ENCODE measurements at places on chromosomes 7 and 10.

- DNase-seq: no peak
Measured at GRCh38 chr10:86819567-86819966, 63.1 kb downstream of the BMPR1A start.

DNA sequence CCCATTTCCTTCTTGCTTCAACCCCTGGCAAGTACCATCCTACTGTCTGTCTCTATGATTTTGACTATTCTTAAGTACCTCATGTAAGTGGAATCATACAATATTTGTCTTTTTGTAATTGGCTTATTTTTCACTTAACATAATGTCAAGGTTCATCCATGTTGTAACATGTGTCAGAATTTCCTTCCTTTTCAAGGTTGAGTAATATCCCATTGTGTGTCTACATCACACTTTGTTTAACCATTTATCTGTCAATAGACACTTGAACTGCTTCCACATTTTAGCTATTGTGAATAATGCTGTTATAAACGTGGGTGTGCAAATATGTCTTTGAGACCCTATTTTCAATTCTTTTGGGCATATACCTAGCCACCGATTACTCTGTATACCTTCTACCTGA, 14.0 kb upstream of the CDK14 start:
- no peak for DNase-seq

DNA sequence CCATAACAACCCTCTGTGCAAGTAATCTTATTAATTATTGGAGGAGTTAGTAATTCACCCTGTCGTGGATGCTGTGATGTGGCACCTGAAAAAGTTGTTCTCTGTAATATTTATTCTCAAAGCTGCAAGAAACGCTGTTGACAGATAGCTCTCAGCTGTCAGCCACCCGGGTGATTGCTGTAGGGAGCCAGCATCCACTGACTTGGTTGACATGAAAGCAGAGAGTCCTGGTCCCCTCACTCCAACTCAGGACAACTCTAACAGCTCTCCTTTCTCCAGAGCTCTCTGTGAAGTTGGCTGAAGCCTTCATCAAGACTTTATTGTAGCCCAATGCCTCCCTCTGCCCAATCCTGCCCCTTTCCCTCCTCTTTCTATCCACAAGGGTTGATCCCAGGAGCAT, 98.0 kb downstream of the FAM107B start:
- no peak for DNase-seq

- DNase-seq: peak; percentile 18
Measured at GRCh38 chr10:77641788-77642397, 4.3 kb upstream of the KCNMA1 start.

- no peak for DNase-seq
Measured at GRCh38 chr10:55449981-55450380, 649.0 kb upstream of the PCDH15 start.

GRCh38 chr10:75878586-75878985, 447.2 kb downstream of the LRMDA start:
- no peak for DNase-seq

DNA sequence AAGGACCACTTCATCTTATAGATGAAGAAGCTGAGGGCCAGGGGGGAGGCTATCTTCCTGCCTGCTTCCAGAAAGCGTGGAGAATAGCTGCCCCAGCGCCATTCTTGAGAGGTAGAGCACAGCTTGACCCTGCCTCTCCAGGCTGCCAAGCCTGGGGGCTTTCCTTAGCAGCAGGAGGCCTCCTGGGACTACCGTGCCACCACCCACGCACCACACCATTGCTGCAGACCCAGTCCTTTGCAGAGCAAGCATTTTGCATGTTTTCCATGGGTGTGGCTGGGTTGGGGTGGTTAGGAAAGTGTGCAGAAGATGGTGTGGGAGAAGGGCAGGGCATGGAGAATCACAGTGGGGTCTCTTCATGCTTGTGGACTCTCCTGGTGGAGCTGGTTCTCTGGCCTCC, 64.9 kb downstream of the TBXAS1 start:
- no peak for DNase-seq

- DNase-seq: no peak
Measured at GRCh38 chr7:106448346-106448991, 163.7 kb upstream of the NAMPT start.

DNA sequence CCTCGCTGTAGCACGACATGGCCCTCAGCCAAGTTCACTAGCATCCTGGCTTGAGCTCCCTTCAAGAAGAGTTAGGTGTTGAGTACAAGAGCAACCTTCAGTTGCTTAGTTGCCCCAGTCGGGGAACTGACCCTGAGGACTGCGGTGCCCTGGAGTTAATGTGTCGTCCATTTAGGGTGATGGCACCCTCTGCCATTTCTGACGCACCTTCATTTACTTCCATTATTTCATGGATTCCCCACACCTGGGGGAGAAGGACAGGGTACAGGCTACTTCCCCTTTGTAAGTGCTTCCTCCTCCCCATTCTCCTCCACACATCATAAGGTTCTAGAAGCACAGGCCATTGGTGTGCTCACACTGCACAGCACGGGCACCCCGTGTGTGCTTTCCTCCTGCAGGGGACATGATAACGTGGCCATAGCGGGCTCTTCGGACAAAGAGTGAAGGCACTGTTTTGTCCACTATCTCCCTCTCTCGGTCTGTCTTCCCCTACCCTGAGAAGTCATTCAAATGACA, 1.8 kb downstream of the ALOX5 start:
- DNase-seq: no peak

DNA sequence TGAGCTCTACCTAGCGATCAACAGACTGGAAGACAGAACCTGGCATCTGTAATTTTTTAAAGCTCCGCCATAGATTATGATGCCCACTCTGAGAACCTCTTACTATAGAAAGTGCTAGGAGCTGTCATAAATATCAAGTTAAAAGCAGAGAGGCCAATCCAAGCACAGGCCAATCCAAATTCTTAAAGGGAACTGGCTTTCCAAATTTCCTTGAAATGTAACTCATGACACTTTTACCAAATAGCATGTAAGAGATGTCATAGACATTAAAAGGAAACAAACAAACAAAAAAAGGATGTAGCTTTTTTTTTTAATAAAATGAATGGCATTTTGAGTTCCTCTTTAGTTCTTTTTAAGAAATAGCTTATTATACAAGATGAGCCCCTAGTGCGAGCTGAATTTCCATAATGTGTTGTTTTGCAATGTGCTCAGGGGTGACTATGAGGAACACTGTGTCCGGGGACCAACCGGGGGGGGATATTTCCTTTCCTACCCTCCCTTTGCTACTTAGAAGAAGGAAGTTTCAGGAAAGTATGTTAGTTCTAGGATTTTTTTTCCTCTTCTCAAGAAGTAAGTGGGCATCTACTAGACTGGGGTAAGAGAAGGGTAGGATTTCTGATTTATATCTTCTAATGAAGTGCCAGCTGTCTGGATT, 23.7 kb upstream of the MRC1 start:
- no peak for DNase-seq

- DNase-seq: no peak
Measured at GRCh38 chr7:37320140-37320847, 128.4 kb downstream of the ELMO1 start.

GRCh38 chr10:43037440-43037839, 39.4 kb upstream of the RET start:
- no peak for DNase-seq

DNA sequence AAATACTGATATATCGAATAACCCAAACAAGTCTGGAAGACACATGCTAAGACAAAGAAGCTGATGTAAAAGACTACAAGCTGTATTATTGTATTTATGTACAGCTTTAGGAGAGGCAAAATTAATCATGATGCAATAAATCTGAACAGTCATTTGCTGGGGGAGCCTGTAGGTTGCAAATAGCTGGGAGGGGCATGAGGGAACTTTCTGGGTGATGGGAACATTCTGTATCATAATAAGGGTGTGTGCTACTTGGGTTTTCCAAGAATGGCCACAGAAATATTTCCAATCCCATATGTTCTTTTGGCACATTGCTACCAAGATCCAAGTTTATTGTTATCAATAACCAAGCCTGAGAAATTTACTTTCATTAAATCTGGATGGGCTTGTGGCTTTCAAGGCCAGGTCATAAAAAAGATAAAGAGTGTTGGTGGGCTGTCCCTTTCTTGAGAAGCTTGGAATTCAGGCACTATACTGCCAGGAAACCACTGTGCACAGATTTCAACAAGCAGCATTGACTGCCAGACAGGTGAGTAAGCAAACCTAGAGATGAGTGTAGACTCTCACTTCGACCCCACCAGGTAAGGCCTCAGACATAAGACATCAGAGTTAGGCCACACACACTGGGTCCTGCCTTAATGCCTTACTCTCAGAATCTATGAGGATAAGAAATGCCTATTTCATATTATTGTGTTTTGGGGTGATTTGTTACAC, 629.7 kb upstream of the FZD8 start:
- DNase-seq: no peak

- no peak for DNase-seq
Measured at GRCh38 chr7:101160910-101161309, 4.5 kb downstream of the VGF start.

DNA sequence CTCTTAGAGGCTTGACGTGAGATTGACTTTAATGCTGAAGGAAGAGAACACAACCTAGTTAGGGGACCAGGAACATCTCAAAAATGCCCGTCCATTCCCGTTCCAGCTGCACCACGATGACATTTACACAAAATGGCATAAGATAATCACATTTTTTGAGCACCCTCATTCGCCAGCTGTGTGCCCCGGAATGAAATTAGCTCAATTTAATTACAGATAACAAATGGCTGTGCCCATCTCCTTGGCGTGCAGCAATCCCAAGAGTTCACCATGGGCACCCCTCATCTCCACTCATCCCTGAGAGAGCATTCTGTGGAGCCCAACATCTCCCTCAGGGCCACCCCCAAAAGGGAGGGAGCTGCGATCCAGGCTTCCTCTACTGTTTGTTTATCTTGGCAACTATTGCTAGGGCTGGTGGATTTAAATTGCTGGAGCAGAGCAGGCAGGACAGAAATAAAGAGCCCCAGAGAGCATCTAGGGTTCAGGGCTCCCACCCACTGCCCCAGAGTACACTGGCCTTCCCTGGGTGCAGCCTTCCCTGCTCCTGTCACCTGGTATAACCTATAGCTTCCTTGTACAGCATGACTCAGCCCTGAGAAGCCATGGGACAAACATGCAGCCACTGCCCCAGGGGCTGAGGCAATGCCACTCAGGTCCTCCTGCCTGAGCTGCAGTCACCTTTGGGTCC, 263.5 kb downstream of the ZEB1 start:
- no peak for DNase-seq

DNA sequence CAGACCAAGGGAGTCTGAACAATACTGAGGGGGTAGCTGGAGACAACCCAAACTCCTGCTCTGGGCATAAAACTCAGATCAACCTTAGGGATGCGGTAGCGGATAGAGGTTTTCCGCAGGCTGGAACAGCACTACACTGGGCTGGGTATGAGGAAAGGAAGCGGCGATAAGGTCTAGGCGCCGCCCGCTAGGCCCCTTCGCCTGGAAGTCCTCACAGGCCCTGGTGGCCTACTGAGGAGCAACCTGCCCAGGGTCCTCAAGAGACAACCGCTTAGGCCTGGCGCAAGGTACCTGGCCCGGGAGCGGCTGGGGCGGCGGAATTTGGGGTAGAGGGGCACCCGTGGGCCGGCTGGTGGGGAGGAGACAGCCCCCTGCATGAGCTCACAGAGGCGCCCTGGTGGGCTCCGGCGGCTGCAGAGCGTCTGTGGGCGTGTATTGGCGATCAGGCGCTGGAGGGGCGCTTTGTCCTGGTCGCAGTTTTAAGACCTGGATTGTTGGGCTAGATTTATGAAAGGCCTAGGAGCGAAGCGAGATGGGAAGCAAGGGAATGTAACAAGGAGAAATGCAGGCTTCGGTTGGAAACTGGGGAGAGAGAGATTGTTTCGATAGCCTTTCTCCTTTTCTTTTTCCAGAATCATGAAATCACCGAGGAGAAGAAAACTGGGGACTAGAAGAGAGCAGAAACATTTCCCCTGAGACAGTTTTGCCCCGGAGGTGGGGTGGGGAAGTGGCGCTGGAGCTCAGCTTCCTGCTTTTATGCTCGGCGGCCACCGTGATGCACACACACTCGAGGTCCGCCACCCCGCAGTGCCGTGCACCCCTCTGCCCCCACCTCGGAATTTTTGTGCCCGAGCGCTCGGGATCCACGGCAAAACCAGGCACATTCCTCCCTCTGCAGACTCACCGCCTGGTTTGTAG, 2.4 kb upstream of the NKX2-3 start:
- DNase-seq: no peak

DNA sequence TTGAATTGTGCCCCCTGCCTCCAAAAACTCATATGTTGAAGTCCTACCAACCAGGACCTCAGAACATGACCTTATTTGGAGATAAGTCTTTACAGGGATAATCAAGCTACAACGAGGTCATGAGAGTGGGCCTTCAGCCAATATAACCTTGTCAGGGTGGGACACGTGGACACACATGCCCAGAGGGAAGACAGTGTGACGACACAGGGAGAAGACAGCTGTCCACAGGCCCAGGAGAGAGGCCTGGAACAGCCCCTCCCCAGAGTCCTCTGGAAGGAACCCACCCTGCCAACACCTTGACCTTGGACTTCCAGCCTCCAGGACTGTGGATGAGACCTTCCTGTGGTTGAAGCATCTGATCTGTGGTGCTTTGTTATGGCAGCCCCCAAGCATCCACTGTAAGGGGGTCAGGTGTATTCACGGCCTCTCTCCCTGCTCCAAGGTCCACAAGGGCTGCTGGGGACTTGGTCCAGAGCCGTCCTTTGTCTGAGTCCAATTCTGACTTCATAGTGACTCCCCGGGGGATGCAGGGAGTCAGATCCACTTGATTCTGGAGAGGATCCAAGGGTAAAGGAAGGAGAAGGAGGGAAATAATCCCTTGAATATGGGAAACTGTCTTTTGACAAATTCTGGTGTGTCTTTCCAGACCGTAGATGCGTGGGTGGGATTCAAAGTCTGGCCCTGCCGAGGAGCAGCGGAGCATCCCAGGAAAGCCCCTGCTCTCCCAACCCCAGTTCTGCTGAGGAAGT, 7.0 kb downstream of the CALML3 start:
- no peak for DNase-seq

DNA sequence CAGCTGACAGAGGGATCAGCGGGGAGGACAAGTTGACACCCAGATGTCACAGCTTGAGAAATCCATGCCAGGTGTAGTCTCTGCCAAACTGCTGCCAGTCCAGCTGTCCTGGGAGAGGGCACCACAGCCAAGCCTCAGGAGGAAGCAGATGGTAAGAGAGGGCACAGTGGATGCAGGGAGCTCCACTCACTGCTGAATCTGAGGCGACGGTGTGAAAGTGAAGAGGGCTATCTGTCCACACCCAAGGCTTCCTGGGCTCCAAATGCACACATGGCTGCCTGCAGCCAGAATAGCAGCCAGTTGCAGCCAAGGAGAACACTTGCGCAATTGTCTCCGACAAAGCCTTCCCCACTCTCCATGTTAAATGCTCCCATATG, 502.4 kb downstream of the GRID1 start:
- no peak for DNase-seq

- peak; percentile 13 for DNase-seq
Measured at GRCh38 chr10:7484456-7485243, 73.8 kb upstream of the SFMBT2 start.

DNA sequence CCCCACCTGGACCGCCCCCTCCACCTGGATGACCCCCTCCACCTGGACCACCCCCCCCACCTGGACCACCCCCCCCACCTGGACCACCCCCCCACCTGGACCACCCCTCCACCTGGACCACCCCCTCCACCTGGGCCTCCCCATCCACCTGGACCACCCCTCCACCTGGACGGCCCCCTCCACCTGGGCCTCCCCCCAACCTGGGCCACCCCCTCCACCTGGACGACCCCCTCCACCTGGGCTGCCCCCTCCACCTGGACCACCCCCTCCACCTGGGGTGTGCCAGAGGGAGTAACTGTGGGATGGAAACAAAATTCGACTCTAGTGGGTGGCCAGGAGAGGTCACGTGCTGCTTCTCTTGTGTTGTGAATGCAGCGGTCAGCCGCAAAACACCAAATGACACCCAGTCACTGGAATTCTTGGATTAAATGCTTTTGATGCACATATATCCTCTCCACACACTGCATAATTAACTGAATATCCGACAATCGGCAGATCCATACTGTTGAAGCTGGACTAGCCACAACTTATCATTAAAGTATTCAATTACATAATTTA, 316.7 kb downstream of the PTPRN2 start:
- no peak for DNase-seq
